ENCODE measurements at places on chromosomes 3 and 15. TPM values are rescaled to one million over a fixed set of nuclear protein-coding genes. Genes with fewer than 3 reads are reported as not detected.

GRCh38 chr3:49602877-49603411, 48.7 kb downstream of the BSN start:
- no peak for DNase-seq

DNA sequence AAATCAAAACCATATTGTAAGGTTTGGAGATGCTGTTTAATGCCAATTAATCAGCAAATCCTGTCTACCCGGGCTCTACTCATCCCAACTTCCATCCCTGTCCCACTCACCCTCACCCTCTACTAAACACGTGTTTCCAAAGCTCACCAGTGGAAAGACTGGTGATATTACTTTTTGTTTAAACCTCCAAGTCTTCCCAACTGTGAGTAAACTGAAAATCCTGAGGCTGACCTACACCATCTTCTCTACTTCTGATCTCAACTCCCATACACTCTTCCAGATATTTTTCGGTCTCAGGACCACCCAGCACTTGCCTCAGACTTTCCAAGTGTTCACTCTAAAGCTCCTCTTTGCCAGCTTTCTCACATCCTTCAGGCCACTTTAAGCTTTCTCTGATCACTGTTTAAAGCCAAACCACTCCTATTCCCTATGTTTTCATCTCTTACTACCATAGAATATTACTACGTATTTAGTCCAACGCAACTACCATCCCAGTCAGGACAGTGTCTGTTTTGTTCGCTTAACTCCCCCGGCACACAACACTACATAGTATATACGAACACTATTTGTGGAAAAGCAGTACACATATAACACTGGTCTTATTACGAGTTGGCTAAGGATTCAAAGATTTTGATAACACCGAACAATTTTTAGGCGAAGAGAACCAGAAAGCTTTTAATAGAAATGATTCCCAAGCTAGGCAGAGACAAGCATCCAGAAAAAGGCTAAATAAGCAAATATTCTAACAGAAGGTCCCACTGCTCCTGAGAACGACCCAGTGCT, 684 bp downstream of the RPL4 start:
- no peak for DNase-seq

DNA sequence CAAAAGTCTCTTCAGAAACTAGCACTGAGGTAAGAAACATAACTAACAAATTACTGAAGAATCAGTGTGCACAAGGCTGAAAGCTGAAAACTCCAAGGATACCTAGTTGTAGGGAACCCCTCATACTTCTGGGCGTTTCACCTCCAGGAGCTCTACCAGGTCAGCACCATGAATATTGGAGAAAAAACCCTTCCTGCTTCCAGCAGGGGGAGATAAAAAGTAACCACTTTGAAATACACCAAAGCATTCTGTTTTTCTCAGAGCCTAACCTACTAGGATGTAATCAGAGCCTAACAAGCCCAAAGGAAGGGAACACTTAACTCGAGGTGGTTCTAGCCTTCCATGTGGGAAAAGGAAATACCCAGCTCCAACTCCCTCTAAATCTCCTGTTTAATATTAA, 175.8 kb upstream of the MME start:
- DNase-seq = no peak

- no peak for DNase-seq
Measured at GRCh38 chr15:90165659-90166489, 35.3 kb upstream of the SEMA4B start.

DNA sequence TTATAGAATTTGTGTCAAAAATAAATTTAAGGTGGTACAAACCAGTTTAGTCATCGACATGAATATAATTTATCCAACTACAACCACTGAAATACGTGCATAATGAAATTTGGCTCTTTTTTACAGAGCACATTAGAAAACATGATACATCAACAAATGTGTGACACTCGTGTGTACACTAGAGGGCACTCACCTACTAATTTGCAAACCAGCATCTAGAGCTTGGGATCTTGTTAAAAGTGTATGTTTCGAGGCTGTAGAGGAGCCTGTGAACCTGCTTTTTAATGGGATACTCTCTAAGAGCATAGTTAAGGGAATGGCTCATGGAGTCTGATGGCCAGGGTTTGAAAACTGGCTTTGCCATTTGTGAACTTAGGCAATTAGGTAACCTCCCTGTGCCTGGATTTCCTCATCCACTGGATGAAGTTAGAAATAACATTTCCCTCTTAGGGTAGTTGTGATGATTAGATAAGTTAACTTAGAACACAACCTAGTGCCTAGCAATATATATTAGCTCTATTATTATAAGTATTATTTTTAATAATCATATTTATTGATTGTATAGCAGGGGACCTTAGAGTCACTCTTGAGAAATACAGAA, 8.8 kb upstream of the CPOX start:
- no peak for DNase-seq

DNA sequence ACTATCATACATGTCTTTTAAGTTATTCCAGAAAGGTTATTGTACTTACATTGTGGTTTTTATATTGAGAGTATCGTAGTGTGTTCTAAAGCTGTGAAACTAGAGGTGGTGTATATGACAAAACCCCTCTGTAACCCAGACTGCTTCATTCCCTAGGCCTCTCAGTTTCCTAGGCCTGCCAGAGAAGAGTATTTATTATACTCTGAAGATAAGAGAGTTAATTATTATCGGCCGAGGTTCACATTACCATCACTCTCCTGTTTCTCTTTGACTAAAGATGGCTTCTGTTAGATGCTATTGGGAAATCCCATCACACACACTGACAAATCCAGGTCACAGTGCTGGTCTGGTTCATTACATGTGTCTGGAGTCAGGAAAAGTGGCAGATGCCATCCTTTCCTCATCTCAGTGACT, 20.5 kb downstream of the EXOSC7 start:
- DNase-seq = no peak

- DNase-seq = no peak
Measured at GRCh38 chr15:78389322-78389721, 48.7 kb upstream of the IREB2 start.

DNA sequence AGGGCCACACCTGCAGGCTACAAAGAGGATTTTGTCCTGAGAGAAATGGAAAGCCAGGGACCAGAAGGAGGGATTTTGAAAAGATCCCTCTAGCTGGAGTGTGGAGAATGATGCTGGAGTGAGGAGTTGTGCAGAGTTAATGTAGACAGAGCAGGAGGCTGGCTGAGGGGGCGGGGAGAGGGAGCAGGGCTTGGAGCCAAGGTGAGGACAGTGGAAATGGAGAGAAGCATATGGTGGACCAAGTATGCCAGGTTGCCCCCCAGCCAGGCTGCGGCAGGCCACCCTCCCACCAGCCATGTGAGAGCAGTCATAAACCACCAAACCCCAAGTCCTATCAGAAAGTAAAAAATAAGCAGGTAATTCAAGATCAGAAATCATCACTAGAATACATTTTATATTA, 14.7 kb downstream of the RARRES1 start:
- DNase-seq = no peak

DNA sequence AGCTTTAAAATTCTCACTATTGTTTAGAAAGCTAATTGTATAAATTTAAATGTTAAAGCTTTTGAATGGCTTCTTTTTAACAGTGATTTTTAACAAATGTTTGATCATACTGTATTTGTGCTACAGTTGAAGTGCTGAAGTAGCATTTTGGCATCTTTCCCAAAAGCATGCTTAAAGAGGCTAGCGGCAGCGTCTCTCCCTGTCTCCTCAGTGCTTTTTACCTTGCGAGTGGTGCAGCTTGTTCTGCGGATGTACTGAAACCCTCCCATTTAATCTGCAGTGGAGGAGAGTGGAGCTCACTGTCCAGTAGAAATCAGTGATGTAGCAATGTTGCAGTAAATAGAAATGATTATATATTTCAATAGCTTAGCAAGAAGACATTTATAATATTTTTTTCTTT, 43.7 kb downstream of the LRRC49 start:
- no peak for DNase-seq

DNA sequence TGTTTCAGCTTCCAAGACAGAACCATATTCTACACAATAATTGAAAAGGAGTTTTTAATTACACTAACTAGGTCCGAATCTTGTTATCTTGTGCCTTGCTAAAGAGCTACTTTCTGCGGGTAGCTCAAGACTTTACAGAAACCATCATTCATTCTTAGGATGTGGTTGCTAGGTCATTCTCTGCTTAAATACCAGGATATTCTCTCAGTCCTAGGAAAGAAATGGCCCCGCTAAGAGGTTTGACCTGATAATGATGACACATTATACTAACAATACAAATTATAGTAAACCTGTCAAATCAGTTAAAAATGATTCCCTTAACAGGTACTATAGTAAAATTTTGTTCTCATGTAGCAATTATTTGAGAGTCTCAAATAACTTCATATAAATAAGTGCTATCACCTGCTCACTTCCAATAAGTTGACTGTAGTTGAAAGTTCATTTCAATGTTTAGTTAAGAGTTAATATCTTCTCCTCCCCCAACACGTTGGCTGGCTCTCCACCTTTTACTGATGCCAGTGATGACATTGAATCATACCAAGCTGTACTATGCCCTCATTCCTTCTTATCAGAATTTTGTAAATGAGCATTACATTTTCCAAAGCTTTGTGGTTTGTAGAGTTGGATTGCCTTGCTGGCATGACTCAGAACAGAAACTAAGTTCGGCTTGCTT, 3.6 kb upstream of the C3orf85 start:
- DNase-seq = no peak

GRCh38 chr15:65404186-65404872, 18.4 kb downstream of the IGDCC4 start:
- no peak for DNase-seq

The CD96 gene
- total RNA-seq = not detected

The SPTBN5 gene
- 0.32 TPM for total RNA-seq

The FBXO22 gene
- 45.1 TPM for total RNA-seq

The KCNMB3 gene
- total RNA-seq = 2.5 TPM

The PATL2 gene
- not detected for total RNA-seq

The RARB gene
- 1.2 TPM for total RNA-seq

Measured in glutamatergic neuron (in vitro differentiated cells).